ENCODE measurements at places on chromosomes 11 and 22.

DNA sequence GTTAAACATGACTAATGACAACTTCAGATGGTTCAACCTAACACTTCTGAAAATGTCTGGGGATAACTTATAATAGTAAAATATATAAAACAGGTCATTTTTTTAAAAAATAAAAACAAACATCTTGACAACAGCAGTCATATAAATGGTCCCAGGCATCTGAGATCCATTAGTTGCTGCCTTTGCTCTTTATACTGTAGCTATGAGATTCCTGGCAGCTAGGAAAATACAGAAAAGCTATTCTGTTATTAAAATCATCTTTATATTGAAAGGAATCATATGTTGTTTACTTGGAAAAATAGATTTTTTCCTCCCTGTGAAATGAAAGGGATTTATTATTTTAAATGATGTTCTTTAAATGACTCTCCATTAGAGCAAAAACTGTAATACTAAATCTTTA, 55.7 kb upstream of the DEUP1 start:
- no peak for DNase-seq

- no peak for DNase-seq
These were observed 39.6 kb upstream of the RDX start for GRCh38 chr11:110336054-110336453.

- no peak for DNase-seq
These were observed 123.9 kb downstream of the PHF21B start for GRCh38 chr22:44885806-44886360.

DNA sequence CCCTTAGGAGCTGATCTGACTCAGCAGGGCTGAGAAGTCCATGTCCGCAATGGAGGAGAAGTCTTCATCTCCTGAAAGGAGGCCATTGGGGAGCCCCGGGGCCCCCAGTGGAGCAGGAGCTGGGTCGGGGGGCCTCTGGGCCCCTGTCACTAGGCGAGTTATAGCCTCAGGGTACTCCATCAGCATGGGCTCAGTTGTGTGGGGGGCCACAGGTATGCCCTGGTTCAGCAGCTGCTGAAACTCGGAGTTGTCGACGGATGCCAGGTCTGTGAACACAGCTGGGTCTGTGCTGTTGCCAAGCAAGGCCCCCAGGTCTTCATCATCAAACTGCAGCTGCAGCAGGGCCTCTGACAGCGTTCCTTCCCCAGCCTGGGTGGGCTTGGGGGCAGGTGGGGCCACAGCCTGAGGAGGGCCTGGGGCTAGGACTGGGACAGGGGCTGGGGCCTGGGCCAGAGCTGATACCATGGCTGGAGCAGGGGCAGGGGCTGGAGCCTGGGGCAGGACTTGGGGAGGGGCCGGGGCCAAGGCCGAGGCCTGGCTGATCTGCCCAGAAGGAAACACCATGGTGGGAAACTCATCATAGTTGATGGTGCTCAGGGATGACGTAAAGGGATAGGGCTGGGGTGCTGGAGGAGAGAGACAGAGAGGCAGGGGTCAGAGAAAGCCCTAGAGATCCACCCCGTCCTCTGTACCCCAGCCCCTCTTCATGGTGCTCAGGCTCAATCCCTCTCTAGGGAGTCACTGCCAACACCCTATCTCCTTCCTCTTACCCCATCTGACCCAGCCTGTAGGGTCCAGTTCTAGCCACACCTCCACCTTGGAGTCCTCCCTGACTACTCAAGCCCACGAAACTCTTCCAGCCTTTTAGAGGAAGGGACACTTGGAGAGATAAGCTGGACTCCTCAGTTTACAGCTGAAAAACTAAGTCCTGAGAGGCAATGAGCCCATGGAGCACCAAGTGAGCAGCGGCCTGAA, 8.1 kb downstream of the RELA start:
- no peak for DNase-seq

DNA sequence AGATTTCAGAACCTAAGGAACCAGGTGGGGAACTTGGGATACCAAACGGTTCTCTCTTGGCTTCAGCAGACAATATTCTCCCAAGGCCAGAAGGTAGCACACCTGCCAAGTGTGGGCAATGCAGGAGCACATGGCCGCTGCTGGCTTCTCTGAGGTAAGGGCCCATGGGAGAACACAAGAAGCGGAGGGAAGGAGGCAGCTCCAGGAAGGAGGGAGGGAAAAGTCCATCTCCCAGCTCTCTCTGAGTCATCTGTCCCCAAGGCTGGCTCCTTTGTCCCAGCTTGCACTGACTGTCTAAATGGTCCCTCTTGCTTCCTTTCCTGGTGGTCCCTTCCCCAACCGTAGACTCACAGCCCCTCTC, 557.9 kb upstream of the CADM1 start:
- no peak for DNase-seq

DNA sequence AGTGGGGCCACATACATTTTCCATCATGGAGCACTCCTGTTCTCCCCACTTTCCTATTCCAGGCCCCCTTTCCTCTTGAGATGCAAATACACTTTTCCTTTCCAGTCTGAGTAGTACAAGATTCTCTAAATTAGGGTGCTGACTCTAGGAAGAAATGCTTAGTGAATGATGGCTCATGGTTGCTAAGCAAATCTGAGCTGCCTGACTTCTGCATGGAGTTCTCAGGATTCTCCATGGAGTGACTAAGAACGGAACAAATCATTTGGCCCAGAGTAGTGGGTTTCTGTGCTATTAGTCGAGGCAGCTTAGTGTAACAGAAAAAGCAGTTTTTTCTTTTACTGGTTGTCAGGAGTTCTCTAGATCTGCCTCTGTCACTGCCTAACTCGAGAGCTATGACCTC, 65.4 kb upstream of the NTM start:
- no peak for DNase-seq

- no peak for DNase-seq
These were observed 1185.9 kb upstream of the TENM4 start for GRCh38 chr11:80626721-80627120.

DNA sequence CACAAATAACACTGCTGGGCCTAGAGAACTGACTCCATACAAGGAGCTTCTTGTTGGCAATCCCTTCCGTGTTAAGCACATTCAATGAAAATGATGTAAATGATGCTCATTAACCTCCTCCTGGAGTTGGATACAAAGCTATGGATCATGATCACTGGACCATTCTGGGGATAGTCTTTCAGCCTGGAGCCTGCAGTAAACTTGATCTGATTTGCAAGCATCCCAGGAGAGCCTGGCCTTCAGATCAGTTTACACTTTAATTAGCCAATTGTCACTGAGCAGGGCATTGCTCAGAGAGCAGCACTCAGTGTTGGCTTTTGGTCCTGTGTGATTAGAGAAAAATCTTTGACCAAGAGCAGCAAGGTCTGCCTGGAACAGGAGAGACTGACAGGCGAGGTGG, 45.6 kb downstream of the ARFGAP3 start:
- DNase-seq: no peak

DNA sequence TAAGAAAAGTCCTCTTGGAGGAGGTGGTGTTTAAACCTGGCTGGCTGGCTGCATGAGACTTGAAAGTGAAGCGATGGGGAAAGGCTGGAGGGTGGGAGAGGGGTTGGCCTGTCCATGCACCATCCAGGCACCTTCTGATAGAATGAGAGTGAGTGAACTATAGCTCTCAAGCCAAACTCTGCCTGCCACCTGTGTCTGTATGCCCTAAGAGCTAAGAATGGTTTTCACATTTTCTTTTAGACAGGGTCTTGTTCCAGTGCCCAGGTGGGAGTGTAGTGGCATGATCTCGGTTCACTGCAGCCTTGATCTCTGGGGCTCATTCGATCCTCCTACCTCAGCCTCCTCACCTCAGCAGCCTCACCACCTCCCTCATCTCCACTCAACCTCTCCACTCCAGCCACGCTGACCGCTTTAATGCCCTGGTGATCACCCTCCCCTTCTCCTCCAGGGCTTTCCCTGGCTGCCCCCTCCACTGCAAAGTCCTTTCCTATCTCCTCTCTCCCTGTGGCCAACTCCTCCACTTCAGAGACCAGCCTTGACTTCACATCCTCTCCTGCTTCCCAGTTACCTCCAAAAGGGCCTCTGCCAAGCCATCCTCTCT, 38.3 kb upstream of the DKK3 start:
- DNase-seq: no peak

DNA sequence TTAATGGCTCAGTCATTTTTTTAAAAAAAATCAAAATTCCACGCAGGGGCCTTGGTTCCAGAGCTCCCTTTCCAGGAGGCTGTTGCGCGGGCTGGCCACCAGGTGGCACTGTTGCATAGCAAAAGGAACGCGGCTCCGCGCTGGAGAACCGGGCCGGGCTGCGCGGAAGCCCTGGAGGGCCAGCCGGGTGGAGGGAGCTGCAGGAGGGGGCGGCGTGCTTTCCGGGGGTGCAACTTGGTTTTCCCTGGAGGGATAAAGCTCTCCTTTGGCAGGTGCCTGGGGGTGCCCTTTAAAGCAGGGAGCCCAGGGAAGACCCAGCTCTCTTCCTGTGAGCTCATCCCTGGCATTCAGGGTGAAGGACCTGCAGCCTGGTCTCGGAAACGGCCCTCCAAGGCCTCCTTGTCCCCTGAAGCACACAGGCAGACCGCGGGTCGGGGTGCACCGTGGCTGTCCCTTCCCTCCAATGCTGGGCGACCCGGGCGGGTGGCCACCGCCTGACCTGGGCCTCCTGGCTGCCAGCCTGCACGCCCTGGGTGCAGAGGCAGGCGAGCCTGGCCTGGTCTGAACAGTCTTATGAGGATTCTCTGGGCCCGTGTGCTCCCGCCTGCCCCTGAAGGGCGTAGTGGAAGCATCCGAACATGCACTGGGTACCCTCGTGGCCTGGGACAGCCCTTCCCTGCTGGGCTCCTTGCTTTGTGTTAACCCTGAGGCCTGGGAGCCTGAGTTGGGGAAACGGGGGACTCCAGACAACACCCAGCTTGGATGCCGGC, 23.4 kb downstream of the KRTAP5-5 start:
- peak; percentile 70 for DNase-seq

GRCh38 chr11:3091846-3092602, 34.8 kb upstream of the CARS1 start:
- peak; percentile 64 for DNase-seq

DNA sequence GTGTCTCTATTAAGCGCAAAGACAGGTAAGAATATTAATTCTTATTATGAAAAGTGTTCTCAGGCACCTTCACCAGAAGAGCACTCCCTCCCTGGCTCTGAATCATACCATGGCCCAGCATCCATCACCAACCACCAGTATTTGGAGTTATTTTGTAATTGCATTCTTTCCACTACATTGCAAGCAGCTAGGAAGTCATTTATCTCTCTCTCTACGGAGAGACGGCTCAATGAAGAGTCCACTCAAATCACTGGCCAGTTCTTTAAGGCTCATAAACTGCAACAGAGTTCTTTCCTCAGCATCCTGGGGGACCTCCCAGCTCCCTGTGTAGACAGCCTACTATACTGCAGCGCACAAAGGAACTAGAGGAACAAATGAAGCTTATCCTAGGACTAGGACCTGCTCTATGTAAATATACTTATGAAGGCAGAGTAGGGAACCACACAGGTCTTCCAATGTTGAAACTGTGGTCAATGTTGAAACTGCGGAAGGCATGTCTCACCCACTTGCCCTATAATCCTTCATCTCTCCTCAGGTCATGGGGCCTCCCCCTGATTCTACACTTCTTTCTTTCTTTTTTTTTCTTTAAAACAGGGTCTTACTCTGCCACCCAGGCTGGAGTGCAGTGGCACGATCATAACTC, 63.4 kb downstream of the AAMDC start:
- DNase-seq: no peak

DNA sequence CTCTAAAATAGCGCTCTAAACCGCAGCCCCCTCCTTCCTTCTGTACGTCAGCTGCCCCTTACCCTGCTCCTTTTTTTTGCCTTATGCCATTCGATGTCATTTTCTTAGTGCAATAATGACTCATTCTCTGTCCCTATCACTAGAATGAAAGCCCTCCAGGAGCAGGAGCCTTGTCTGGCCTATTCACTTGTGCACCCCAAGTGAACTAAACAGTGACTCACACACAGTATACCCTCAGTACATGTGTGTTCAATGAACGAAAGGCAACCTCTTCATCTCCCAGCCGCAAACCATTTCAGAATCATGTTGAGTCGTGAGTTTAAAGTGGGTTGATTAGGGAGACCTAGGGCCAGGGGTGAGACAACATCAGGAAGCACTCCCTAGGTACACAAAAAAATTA, 50.7 kb upstream of the SPATA19 start:
- DNase-seq: no peak

GRCh38 chr11:133844217-133844616, 1.1 kb downstream of the SPATA19 start:
- no peak for DNase-seq

GRCh38 chr11:130979386-130979972, 63.2 kb upstream of the SNX19 start:
- no peak for DNase-seq

DNA sequence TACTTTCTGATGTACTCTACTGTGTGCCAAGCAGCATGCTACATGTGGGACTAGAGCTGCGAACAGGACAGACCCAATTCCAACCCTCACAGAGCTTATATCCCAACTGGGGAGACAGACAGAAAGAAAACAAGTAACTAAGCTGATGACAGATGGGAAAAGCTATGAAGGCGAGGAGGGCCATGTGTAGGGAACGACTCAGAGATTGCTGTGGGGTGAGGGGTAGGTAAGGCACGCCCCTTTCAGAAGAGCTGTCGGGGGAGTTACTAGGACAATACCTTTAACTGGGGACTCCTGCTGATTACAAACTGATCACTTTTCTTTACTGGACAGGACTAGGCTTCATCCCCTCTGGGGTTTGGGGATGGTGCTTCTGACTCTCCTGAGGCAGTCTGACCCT, 48.9 kb downstream of the ST3GAL4 start:
- no peak for DNase-seq

DNA sequence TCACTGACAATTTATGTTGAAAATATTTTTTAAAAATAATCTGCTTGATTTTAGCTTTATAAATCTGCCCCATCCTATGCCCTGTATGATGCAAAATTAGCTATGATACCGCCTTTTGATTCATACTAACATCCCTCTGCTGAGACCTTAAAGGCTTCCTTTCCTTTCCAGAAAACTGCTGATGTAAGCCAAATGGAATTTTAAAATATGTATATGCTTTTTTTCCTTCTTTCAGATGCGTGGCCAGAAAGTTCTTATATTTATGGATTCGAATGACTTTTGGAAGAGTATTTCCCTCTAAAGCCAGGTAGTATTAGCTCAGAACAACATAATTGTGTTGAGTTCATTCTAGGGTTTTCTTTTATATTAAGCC, 34.5 kb downstream of the SFI1 start:
- no peak for DNase-seq

GRCh38 chr11:65432100-65432650, 9.6 kb downstream of the NEAT1 start:
- DNase-seq: no peak

GRCh38 chr11:128448200-128448886, 139.0 kb downstream of the ETS1 start:
- DNase-seq: no peak

DNA sequence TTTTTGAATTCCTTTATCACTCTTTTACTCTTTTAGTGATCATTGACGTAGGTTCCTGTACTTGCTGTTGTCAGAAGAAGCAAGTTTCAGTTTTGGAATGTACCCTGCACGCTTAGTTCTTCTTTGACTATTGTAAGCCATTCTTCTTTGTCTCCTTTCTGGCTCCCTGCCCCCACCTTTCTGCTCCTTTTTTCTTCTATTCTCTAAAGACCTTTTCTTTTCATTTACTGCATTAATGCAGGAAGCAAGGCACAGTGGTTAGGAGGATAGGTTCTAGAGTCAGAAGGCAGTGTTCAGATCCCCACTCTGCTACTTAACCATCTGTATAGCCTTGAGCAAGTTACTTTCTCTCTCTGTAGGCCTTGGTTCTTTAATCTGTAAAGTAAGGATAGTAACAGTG, 33.7 kb upstream of the RAG2 start:
- DNase-seq: no peak
